ENCODE measurements at places on chromosomes 12 and 14.

GRCh38 chr12:98127336-98127679 is 388.1 kb upstream of the TMPO start:
- DNase-seq = no peak

- no peak for DNase-seq
Observed at GRCh38 chr14:84282618-84283017, 1247.3 kb upstream of the FLRT2 start.

- no peak for DNase-seq
Observed at GRCh38 chr14:57573173-57573572, 79.5 kb upstream of the CCDC198 start.

- DNase-seq = no peak
Observed at GRCh38 chr14:24032727-24033418, 18.9 kb upstream of the CARMIL3 start.

GRCh38 chr12:68842123-68842522 is 34.1 kb downstream of the MDM2 start:
- DNase-seq = no peak

GRCh38 chr14:71411738-71412137 is 504.5 kb downstream of the PCNX1 start:
- no peak for DNase-seq
